ENCODE measurements at places on chromosomes 12 and 14.
A peak's percentile ranks its signal among the peaks of the same experiment; 100 is the strongest.

DNA sequence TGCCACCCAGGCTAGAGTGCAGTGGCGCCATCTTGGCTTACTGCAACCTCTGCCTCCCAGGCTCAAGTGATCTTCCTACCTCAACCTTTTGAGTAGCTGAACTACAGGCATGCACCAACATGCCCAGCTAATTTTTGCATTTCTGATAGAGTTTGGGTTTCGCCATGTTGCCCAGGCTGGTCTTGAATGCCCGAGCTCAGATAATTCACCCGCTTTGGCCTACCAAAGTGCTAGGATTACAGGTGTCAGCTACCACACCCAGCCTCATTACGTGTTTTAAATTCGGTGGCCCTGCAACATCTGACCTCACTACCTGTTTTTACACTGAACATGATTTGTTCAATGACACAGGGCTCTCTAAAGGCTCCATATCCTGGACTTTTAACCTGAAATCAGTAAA lies 22.9 kb upstream of the RDH16 start:
- DNase-seq, result no peak

GRCh38 chr14:81256289-81256960 lies 35.7 kb upstream of the GTF2A1 start:
- no peak for DNase-seq

DNA sequence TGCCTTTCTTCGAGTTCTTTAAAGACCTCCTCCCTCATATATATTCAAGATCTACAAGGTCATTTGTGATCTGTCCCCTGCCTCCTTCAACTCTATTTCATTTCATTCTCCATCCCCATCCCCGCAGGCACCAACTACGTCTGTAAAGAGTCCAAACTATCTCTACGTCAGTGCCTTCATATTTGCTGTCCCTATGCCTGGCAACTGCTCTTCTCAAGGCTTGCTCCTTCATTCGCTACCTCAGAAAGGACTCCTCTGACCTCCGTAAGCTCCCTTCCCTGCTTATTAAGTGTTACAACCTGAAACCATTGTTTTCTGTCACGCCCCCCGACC lies 650 bp downstream of the LLPH start:
- DNase-seq, result no peak

GRCh38 chr14:95948558-95948981 lies 71.9 kb downstream of the TUNAR start:
- DNase-seq, result no peak

- DNase-seq, result no peak
Measured at GRCh38 chr12:116673681-116674111, 64.2 kb downstream of the SPRING1 start.

DNA sequence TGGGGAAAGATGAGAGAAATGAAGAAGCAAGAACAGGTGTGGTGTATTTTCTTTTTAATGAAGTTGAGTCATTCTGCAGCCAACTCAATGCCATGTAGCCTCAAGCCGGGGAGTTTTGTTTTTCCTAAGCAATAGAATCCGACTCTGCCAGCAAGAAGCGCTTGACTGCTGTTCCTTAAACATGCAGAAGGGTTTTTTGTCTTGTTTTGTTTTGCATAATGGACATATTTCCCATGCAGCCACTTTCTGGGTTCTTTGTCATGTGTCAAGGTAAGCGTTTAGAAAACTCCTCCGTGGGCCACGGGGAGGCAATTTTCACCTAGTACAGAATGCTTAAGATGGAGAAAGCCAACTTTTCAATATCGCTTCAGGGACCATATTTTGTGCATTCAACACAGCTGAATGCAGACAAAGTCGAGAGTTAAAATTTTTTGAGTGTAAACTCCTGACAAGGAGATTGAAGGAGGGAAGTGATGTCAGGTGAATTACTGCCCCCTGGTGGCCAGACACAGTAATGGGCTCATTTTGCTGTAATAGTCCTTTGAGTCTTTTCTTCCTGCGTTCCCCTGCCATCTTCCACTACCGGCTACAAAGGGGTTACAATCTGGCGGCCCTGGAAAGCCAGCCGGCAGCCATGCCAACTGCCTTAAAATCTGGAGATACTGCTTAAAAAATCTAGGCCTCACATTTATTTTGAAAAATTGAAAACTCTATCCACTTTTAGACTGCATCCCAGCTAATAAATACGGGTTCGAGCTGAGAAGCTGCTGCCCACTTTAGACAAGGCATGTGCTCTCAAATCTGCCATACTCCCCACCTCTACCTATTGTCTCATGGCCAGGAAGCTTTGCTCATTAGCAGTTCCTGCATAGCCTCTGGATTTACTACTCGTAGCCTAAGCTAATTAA lies 3.2 kb upstream of the FICD start:
- DNase-seq, result peak; percentile 52

- no peak for DNase-seq
Measured at GRCh38 chr14:42190744-42191143, 584.1 kb downstream of the LRFN5 start.

- DNase-seq, result no peak
Measured at GRCh38 chr12:81162391-81163136, 84.7 kb downstream of the ACSS3 start.

DNA sequence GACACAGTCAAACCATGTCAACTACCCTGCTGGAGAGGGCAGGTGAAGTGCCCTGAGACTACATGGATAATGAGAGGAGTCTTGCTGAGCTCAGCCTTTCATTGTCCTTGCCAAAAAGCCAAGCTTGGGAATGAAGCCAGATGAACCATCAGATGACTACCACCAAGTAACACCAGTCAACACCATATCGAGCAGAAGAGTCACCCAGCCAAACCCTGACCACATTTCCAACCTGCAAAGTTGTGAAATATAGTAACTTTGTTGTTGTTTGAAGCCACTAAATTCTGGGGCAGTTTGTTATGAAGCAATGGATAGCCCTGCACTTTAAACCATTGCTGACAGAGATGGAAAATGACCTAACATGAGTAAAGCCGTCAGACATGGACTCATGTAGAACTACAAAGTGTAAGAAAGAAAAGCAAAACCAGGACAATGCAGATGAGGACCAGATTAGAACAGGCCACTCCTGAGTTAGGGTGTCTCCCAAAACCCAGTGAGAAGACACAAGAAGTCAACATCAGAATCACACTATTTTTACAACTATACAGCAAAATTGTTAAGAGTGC lies 12.5 kb upstream of the CRADD start:
- peak; percentile 23 for DNase-seq

- no peak for DNase-seq
Measured at GRCh38 chr12:1509413-1510052, 84.8 kb downstream of the FBXL14 start.

GRCh38 chr12:64304571-64304970 lies 82.5 kb upstream of the KICS2 start:
- no peak for DNase-seq

GRCh38 chr12:67434671-67435370 lies 165.7 kb downstream of the CAND1 start:
- peak; percentile 97 for DNase-seq

DNA sequence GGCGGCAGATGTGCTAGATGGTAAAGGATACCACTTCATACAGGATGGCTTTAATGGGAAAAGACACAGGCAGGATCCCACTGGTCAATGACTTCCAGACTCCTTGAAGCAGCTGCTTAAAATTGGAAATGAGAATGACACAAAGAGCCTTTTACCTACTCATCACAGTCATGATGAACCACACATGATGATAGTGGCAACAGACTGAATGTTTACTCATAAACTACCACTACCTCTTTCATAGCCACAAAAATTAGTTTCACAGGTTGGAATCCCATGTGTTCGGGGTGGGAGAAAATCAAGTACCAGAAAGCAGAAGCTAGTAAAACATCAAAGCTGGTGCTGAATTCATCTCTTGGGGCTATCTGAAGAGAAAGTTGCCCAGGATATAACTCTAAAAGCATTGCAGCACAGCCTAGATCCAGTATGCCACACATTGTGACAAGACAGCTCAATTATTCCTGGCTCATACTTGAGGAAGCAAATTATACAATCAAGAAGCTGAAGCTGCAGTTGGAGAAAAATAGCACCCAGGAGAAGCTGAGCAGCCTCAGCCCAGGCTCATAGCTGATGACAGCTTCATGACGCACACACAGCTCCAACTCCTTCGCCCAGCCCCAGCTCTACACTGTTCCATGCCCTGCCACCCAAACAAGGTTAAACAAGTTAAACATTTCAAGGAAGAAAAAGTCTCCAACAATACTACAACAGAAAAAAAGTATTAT lies 29.0 kb upstream of the C12orf50 start:
- DNase-seq, result peak; percentile 28

DNA sequence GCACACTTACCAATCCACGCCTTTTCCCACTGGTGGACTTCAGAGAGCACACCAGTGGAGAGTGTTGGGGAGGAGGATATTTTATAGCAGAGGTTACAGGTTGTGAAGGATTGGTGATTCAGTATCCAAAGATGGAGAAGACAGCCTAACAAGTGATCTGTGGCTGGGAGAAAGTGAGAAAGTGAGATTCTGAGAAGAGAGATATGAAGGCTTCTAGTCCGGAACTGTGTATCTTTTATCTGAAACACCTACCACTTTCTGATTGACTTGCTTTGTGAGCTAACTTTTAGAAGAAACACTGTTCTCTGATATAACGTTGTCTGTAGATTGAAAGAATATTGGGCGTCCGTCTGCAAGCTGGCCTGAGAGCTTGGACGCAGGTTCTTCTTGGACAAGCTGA lies 24.0 kb downstream of the DYNC1H1 start:
- no peak for DNase-seq

DNA sequence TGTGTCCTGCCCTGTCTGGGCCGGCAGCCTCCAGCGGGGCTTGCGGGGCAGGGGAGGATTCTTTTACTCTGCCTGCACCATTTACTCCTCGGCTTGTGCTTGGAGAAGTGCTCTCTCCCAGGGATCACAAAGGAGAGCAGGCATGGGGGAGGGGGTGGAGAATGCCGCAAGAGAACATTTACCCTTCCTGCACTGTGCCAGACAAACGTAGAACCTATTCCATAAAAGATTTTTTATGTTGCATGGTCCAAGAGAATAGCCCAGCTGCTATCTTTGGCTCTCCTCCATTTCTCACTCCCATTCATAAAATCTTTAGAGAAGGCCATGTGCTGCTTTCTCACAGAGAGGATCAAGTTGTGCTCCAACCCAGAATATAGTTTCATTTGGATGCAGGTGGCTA lies 159.4 kb downstream of the SPTSSA start:
- DNase-seq, result no peak

DNA sequence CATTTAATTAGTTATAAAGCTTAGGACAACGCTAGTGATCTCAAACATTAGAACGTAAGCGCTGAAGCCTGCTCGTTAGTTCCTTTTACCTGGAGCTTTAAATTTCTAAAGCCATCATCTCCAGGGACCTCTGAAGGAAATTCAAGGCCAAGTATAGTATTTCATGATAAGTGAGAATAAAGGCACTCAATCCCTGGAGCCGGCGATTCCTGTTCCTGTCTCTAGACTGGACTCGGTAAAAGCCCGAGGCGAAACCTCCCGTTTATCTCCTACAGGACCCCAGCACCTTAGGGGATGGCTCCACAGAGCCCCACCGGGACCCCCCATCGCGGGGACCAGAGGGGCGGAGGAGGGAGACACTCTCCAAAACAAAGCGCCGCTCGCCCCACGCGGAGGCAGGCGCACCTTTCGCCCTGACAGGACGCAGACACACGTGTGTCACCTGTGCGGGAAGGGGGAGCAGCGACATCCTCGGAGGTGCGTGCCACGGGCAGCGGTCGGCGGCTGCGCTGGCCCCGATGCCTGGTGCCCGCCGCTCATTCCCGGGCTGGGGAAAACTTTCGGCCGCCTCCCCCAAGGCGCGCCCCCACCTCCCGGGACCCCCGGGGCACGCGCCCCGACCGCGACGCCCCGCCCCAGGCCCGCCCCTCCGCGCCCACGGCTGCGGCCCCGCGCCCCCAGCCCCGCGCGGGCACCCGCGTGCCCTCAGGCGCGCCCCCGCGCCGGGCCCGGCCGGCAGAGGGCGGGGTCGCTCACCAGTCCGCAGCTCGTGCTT lies 678 bp downstream of the RPS6KA5 start:
- DNase-seq, result no peak

GRCh38 chr14:68780358-68781160 lies 12.3 kb downstream of the ZFP36L1 start:
- peak; percentile 54 for DNase-seq

- peak; percentile 99 for DNase-seq
Measured at GRCh38 chr12:86712425-86712843, 456.2 kb upstream of the MGAT4C start.

DNA sequence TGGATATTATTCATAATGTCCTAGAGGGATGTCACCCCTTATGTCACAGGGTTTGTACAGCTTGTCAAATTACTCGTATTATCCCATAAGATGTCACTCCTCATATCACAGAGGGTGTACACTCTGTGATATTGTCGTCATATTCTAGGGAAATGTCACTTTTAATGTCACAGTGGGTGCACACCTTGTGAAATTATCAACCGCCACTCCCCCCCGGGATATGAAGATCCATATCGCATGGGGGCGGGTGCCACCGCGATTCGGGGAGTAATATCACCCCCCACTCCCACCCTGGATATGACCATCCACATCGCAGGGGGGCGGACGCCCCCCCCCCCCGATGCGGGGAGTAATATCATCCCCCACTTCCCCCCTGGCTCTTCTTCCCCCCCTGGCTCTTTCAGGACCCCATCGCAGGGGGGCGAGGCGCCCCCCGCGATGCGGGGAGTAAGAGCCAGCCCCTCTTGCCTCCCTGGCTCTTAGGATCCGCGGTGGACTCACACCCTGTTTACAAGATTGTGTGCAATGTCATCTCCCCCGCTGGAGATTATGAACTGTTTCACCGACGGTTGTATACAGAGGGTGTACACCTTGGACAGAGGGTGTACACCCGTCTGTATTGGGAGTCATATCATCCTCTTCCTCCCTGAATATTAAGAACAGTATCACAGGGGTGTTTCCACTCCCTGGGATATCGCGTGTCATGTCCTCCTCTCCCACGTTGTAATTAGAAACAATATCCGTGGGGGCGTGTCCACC lies 92.8 kb downstream of the FRMD6 start:
- no peak for DNase-seq

DNA sequence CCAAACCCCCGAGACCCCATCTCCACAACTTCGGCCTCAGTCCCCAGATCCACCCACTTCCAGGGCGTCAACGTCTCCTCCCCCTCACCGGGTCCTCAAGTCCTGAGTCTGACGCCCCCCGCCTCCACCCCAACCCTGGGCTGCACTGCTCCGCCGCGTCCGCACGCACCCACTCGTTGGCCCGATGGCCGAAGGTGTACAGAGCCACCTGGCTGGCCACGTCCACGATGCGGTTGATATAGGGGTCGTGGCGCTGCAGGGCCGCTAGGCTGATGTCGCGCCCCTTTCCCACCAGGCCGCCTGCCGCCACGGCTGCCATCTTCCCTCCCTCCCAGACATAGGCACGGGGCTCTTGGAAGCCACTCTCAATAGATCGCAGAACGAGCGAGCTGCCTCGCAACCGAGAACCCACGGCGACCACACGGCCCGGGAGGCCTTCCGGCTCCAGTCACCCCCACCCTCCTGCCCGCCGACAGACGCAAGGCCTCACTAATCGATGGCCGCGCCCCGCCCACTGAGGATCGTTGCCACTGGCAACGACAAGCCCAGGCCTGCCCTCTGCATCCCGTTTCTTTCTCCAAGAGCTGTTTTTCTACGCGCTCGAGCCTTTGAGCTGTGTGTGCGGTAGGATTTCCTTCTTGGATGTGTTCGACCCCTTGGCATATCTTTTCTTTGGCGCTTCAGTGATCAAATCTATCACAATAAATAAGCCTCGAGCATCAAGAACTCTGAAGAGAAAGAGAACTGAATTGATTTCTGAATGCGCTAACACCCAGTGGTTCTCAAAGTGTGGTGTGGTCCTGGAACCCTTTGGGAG lies at the start of gene DCP1B:
DCP1B (minus strand) TSS at position 345 of the 817 bp plus-strand sequence; CDS start at position 319, 26 bp downstream.
- peak; percentile 96 for DNase-seq
